ENCODE measurements at places on chromosomes 7 and 10.

- DNase-seq = no peak
Measured at GRCh38 chr10:131677671-131678070, 223.1 kb upstream of the PPP2R2D start.

GRCh38 chr10:4623757-4624420 lies 202.1 kb upstream of the AKR1E2 start:
- DNase-seq = peak; percentile 6

DNA sequence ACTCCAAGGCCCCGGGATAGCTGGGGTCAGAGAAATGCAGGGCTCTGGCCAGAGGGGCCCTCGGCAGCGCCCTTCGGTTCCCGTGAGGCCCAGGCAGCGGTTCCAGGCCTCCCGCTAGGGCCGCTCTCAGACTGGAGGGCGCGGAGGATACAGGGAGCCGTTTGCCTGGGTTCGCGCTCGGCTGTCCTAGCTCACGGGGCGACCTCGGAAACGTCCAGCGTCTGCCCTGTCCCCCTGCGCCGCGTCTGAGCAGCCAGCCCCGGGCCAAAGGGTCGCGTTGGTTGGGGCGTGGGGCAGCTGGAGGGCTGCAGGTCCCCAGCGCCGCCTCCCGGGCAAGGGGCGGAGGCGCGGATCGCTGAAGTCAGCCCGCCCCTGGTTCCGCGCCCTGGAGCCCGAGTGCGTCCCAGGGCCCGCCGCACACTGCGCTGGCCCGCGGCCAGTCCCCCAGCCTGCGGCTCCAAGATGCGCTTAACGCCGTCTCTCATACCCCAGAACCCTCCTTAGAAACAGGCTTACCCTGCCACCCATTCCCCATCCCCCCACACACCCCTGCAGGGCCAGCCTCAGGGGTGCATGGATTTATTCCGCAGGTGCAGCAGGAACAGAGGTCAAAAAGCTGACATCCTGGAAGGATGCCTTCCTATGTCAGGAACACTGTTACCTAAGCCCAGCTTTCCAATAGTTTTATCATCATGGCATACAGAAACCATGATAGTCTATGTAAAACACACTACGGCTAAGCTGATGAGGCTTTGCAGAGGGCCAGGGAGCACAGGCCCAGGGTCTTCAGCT lies 22.1 kb upstream of the OPN4 start:
- peak; percentile 36 for DNase-seq

- no peak for DNase-seq
Measured at GRCh38 chr7:76073335-76073990, 25.6 kb downstream of the MDH2 start.

DNA sequence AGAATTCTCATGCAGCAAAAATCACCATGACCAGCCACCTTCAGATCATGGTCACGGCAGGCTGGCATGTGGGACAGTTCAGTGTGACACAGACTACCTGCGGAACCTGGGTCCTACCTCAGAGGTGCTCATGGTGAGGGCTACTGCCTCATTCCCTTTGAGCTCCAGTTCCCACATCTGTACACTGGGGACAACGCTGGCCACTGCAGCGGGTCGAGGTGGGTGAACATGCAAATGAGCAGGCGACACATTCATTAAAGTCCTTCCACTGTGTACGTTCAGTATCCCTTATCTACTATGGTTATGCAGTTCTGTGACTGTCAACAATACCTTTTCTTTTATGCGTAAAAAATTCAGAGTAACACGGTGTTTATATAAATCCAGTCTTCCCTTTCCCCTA lies 218.7 kb upstream of the AOAH start:
- no peak for DNase-seq

- DNase-seq = no peak
Measured at GRCh38 chr7:52257890-52258289, 777.5 kb upstream of the POM121L12 start.

- DNase-seq = peak; percentile 82
Measured at GRCh38 chr7:47757921-47758411, 176.1 kb upstream of the TNS3 start.

- DNase-seq = peak; percentile 99
Measured at GRCh38 chr7:151687523-151688235, 168.0 kb upstream of the RHEB start.

DNA sequence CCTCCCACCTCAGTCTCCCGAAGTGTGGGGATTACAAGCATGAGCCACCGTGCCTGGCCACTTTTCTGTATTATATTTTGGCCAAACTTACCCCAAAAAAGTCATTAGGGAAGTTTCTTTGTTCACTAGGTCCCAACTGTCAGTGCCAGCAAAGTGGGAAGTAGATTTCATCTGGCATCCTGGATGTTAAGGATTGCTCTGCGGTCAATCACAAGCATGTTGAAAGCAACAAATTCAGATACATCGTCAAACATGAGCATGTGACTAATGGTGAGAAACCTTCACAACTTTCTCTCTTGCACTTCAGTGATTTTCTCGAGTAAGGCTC lies 14.3 kb upstream of the LRRC17 start:
- no peak for DNase-seq

DNA sequence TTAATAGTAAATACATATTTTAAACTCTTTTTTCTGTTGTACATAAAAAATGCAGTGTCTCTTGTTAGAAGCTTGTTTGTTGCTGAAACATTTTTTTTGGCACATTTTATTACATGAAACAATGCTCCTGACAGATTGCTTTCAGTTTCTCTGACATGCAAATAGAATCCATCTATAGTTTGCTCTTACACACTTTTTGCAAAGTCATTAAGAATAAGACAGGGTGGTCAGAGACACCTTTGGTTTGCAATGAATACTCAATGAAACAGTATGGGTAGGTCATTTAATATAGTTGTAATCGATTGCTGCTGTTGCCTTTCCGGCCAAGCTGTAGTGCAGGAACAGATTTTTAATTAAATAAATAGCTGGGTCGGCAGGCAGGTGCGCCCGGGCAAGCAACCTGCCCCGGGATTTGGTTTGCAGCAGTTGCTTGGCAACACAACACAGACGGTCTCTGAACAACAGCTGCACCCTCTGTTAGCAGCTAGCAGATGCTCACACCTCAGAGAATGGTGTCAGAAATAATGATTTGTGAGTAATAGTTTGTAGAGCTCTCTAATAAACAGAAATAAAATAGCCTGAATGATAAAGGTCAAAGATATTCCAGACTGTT lies 115.7 kb upstream of the CACNA2D1 start:
- DNase-seq = no peak

GRCh38 chr7:142880876-142881505 lies 4.6 kb downstream of the TRPV6 start:
- peak; percentile 20 for DNase-seq

DNA sequence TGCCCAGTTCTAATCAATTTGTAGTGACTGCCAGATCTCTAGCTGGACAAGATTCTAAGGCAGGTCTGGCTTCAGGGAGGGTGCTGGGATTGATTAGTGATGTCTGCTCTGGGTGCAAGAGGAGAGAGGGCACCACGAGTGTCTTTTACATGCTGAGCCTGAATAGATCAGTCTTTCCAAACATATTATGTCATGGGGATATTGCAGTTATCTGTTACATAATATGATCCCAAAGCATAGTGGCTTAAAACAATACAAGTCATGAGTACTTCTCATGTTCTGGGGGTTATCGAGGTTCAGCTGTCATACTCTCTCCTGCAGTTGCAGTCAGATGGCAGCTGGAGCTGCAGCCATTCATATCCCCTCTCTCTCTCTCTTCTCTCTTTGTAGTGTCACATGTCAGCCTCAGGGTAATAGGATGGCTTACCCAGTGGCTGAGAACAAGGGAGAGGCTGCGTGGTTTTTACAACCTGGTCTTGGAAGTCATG lies 26.0 kb downstream of the SLC29A3 start:
- no peak for DNase-seq

GRCh38 chr10:114472877-114473253 lies 68.6 kb upstream of the AFAP1L2 start:
- DNase-seq = no peak

DNA sequence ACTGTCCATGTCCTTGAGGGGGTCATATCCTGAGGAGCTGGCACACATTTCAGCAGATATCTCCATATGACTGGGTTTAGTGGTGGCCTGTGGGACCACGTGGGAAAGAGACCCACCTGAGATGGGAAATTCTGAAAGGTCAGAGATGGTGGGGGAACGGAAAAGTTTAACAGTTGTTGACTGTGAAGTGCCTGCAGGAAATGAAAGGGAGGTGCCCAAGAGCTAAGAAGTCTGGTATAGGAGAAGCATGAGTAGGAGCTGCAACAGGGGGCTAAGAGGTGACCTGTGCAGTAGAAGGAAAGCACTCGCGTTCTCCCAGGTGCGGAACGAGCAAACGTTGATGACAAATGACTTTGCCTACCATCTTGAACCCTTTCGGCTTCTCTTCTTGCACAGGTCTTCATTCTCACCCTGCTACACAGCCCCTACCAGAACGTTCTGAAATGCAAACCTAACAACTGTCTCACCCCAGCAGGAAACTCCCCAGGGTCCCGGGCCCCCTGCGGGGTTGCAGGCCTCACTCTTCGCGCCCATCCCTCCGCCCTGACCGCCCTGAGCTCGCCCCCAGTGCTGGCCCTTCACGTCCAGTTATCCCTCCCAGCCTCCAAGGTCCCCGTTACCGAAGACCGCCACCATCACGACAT lies 9.8 kb upstream of the FXYD4 start:
- DNase-seq = no peak

DNA sequence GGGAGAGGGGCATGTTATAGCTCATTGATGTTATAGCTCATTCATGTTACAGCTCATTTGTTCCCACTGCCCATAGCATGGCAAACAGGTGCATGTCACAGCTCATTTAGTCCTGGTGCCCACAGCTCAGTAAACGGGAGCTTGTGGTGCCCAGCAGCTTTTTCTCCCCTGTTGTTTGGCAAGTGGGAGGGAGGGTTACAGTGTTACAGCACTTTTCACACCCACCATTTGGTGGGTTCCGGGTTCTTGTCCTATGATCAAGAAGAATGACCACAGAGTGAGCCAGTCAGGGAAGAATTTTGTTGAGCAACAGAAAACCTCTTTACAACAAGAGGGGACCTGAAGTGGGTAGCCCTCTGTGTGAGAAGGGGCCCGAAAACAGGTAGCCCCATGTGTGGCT lies 162.8 kb upstream of the CSTF2T start:
- DNase-seq = no peak

- DNase-seq = no peak
Measured at GRCh38 chr7:45968856-45969541, 47.9 kb upstream of the IGFBP3 start.

DNA sequence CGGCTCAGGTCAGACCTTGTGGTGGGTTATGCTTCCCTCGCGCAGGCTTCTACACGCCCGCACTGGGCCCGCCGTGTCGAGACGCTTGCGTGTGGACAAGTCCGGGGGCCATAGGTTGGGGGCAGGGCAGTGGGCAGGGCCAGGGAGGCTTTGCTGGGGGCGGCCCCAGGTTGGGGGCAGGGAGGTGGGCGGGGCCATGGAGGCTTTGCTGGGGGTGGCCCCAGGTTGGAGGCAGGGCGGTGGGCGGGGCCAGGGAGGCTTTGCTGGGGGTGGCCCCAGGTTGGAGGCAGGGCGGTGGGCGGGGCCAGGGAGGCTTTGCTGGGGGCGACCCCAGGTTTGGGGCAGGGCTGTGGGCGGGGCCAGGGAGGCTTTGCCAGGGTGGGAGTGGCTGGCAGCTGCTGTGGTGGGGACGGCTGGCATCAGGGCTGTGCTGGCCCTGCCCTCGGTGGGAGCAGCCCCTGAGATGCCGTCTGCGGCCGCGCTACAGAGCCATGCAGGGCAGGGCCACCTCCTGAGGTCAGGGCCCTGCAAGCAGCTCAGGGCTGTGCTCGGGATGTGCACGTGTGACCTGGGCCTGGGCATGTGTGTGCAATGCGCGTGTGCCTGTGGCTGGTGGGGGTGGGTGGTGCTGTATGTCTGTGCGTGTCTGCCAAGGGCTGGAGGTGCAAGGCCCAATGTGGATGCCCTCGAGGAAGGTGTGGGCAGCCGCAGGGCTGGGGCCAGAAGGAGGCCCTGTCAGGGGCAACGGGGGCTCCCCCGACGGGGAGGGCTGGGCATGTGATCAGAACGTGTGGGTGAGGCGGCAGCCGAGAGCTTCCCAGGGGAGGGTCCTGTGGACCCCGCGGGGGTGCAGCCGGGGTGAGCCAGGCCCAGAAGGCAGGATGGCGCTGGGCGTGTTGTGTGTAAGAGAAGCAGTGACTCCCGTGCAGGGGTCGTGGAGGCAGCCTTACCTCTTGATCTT lies 72.5 kb upstream of the NKX6-2 start:
- DNase-seq = no peak

- no peak for DNase-seq
Measured at GRCh38 chr10:50480054-50481007, 143.4 kb downstream of the SGMS1 start.

DNA sequence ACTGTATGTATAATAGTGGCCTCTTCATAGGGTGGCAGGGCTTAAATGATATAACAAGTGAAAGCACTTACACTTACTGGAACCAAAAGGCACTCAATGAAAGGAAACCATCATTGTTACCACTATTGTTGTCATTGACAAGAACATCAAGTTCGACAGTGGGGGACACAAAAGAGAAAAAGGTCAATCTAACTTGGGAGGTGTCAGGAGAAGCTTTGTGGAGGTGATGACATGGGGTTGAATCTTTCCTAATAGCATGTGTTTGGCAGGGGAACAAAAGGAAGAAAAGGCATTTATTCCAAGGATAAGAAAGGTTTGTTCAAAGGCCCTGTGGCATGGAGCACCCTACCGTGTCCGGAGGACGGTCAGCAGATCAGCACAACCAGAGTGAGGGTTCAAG lies 18.2 kb upstream of the ENO4 start:
- no peak for DNase-seq

DNA sequence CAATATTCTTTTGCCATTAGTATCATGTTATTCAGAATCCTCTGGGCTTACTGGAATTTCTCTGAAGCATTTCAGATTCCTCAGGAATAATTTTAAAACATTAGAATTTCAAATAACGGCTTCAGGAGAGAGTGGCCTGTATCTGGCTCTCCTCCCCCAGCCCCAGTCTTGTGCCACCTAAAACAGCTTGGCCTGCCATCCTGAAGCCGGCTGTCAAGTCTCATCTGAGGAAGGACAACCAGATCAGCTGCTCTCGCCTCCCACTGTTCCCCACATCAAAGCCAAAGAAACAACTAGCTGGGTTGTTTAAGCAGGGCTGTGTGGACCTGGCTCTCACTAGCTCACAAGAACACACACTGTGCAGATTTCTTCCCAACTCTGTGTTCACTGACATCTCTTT lies 178.2 kb downstream of the FGFR2 start:
- no peak for DNase-seq

GRCh38 chr7:44151956-44152355 lies 10.8 kb upstream of the MYL7 start:
- no peak for DNase-seq

GRCh38 chr10:52100011-52100547 lies 214.0 kb upstream of the DKK1 start:
- no peak for DNase-seq
